ENCODE measurements at places on chromosomes 4 and X. TPM values are rescaled to one million over a fixed set of nuclear protein-coding genes. Genes with fewer than 3 reads are reported as not detected.

- DNase-seq, result peak; percentile 47
Observed at GRCh38 chr4:95304898-95305297, 243.9 kb downstream of the UNC5C start.

DNA sequence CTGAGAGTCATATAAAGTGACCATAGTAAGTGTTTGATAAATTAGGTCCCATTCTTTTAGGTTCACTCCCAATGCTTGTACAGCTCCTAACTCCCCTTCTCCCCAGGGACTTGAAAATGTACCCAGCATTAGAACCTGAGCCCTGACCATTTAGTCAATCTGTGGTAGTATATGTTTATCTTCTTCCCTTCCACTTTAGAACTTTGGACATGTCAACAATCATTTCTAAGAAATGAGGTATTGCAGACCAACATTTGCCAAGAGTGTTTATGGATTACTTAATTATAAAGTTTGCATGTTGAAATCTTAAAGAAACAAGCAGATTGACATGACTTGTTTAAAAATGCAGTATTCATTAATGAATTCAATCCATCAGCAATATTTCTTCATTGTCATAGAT, 26.0 kb downstream of the AFM start:
- no peak for DNase-seq

- no peak for DNase-seq
Observed at GRCh38 chrX:153642051-153642654, 4.8 kb upstream of the DUSP9 start.

- no peak for DNase-seq
Observed at GRCh38 chr4:141567326-141567915, 69.0 kb upstream of the IL15 start.

DNA sequence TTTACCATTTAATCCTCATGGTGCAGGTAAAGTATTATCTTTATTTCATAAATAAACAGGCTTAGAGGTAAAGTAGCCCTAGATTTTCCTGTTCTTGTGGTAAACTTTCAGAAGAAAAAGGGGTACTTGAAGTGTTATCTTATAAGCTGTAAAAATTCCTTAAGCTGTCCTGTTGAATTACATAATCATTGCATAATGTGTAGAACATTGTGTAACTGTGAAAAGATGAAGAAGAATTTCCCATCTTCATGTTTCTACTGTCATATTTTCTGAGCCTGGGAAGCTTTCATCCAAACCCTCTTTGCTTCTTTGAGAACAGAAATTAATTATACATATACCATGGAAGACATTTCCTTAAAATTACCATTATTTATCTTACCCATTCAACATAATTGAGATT, 90.5 kb downstream of the ELOVL6 start:
- DNase-seq, result no peak

DNA sequence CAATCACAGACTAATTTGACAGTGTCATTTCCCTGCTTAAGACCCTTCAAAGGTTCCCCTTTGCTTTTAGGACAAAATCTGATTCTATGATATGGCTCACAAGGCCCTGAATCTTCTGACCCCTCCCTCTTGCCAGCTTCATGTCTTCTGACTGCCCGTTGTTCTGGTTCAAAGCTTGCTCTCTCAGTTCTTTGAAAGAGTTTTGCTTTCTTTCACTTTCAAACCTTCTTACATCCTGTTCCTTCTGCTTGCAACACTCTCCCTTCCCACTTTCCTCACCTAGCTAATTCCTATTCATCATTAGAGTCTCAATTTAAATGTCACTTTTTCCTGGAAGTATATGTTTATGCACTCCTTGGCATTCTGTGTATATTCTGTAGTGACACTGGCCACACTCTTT, 299.2 kb downstream of the IDS start:
- no peak for DNase-seq

GRCh38 chr4:183659872-183660242, 764 bp downstream of the TRAPPC11 start:
- peak; percentile 0 for DNase-seq

DNA sequence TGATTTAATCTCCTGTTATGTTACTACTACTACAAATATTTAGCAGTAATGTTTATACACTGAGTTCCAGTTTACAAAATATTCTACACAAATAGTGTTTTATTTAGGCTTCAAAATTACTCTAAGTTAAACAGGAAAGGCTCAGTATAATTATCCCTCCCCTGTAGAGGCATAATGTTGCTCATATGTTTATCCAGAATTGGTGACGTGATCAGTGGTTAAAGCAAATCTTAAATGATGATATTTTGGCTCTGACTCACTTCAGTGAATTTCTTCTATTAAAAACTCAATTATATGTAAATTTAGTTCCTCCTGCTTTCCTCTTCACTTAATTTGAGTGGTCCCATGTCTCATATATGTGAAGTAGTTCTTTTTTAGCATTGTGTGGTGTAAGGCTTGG, 438.5 kb downstream of the ADGRL3 start:
- DNase-seq, result no peak

DNA sequence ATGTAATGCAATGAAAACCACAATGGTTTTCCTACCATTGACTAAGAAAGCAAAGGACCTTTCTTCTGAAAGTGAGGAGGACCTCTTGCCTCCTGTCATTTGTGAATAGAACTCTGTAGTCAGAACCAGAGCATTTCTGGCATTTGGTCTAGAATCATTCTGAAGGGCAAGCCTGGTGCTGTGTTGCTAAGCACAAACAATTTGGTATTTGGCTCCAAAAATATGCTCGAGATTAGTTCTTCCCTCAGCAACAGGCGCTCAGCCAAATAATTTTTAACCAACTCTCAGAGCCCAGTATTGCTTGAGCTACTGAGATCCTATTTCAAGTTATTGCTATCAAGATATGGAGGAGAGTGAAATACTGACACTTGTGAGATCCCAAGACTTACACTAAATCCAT, 71.0 kb downstream of the SNCA start:
- peak; percentile 43 for DNase-seq

GRCh38 chr4:110164251-110164650, 34.2 kb downstream of the ELOVL6 start:
- DNase-seq, result no peak

DNA sequence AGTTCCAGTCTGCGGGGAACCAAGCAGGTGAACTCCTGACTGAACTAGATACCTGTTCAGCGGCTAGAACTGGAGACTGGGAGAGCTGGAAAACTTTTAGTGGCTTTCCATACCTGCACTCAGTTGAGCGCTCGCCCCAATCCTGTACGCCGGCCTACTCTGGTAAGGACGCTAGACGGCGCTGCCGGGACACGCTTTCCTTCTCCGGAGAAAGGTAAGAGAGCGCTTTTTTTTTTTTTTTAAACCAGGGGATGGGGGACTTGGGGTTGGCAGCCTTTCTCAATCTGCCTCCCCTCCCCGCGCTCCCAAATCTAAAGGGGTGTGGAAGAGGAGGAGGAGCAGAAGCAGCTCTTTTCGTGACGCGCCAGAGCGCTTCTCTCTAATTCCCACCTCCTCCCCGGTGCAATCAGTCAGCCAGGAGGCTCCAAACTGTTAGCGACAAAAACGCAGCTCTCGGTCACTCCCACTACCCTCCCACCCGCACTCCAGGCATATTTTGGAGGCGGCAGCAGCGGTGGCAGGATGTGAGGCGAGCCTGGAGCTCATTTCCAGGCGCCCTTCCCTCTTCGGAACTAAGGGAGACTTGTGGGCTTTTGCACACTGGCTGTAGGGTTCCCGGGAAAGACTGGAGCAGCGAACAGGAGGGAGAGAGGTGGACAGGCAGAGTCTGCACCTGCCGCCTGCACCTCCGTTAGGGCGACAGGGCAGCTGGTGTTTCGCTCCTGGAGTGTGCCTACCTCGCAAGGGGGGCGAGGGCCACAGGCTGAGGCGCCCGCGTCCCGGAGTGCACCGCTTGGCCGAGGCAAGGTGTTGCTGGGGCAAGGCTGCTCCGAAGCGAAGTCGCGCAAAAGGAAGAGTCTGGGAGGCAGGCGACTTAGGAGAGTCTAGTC, at the start of gene IL1RAPL2:
Gene IL1RAPL2, plus strand, starts transcription at position 409 of the 890 bp plus-strand sequence.
- DNase-seq, result no peak

DNA sequence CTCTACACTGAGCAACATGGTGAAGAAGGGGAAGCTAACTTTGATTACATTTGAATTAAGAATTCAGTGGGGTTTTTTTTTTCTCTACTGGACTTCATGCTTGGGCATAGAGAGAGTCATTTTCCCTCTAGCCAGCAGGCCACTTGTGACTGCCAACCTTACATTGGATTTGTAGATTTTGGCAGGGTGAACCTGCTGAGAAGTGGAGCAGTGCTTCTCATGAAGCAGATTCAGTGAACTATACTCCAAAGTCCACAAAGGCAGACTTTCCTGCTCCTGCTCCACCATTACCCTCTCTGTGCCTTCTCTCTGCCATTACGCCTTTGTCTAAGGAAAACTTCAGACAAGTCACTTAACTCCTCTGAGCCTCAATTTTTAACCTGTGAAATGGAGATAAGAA, 69.9 kb downstream of the PAK3 start:
- DNase-seq, result no peak

GRCh38 chr4:182576601-182577289, 333.5 kb downstream of the TENM3 start:
- DNase-seq, result no peak

GRCh38 chr4:102585329-102585728, 84.2 kb downstream of the NFKB1 start:
- peak; percentile 56 for DNase-seq

DNA sequence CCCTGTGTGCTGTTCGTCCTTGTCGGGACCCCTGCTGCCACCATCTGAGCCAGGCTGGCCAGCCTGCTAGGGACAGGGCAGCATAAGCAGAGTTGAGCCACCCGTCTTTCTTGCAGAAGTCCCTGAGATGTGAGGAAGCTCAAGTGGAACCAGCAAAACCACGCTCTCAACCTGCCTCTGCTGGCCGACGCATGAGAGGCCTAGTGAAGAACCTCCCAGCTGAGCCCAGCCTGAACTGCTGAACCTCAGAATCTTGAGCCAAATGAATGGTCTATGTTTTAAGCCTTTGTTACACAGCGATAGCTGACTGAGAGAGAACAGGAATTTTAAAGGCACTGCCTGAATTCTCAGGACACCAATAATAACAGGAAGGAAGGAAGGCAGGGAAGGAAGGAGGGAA, 98.9 kb upstream of the ADRA2C start:
- DNase-seq, result no peak

DNA sequence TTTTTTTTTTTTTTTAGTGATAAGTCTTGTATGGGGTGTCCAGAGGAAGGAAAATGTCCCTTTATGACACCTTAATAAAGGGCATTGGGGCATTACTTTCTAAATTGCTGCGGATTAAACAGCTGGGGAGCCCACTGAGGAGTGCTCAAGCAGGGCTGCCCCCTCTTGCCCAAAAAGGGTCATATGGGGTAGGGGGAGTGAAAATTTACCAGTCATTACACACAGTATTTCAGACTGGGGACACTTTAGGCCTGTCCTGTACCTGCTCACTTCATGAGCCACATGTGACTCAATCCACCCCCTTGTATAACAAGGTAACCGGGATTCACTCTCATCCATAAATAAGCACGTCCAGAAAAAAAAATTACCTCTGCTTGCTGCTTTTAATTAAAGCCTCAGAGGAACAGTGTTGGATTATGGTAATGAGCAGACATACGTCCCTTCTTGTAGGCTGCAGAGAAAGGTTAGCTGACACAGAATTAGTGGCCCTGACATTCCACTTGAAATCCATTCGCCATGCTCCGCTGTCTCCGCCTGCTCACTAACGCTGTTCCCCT, 1.8 kb downstream of the PRDM8 start:
- DNase-seq, result no peak

GRCh38 chrX:121755541-121755940, 708.1 kb downstream of the GLUD2 start:
- no peak for DNase-seq

GRCh38 chr4:27081675-27082586, 221.3 kb downstream of the STIM2 start:
- DNase-seq, result no peak

- no peak for DNase-seq
Observed at GRCh38 chrX:4710618-4711433, 997.4 kb upstream of the PRKX start.

- no peak for DNase-seq
Observed at GRCh38 chr4:22596409-22596808, 80.5 kb upstream of the ADGRA3 start.

- no peak for DNase-seq
Observed at GRCh38 chr4:2301806-2302205, 39.9 kb upstream of the MXD4 start.

GRCh38 chrX:141405486-141405852, 163.2 kb upstream of the SPANXC start:
- peak; percentile 23 for DNase-seq

- DNase-seq, result no peak
Observed at GRCh38 chr4:119706804-119707203, 78.2 kb upstream of the PDE5A start.

DNA sequence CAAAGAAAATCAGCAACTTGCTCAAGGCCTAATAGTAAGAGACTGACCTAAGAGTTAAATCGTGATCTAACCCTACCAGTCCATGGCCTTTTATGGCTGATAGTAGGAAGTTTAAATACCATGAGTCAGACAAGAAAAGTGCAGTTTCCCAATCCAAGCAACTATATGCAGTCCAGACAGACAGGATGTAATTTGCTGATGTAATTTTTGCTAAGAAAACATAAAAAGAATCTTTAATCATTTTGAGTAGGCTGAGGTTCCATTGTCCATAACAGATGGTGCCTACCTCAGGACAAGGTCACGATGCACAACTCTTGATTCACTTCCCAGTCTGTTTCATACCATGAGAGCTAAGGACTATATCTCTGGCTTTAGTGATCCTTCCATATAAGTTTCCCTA, 317.5 kb upstream of the GRIA3 start:
- DNase-seq, result peak; percentile 83

Gene TKTL2
- not detected for total RNA-seq

Gene MAGEC2
- 184 TPM for total RNA-seq

Gene TCP11X2
- total RNA-seq, result not detected

Gene GLRA2
- not detected for total RNA-seq

Gene ACTRT1
- total RNA-seq, result not detected

Gene SULT1B1
- total RNA-seq, result not detected

Gene FGA
- total RNA-seq, result not detected

Gene TBC1D14
- total RNA-seq, result 23.3 TPM

Gene TEX13C
- total RNA-seq, result not detected

Gene DNAAF6
- total RNA-seq, result not detected

All from RPMI7951 (cell line).